Keratinocyte (primary cell): ENCODE measurements at places on chromosomes 1 and 21.

- no peaks in the 10 kb centered on the region for H3K27me3 ChIP-seq
- DNase-seq = no peak
- no peak overlapping the region for H3K4me3 ChIP-seq
- no peaks in the 10 kb centered on the region for H3K4me1 ChIP-seq
Measured at GRCh38 chr1:163980394-163980793, 578.6 kb upstream of the PBX1 start.

DNA sequence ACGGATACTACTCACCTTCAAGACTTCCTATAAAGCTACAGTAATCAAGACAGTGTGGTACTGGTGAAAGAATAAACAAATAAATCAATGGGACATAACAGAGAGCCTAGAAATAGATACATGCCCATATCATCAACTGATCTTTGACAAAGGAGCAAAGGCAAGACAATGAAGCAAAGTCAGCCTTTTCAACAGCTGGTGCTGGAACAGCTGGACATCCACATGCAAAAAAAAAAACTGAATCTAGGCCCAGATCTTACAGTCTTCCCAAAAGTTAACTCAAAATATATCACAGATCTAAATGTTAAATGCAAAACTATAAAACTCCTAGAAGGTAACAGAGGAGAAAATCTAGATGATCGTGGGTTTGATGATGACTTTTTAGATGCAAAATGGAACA lies 170.3 kb downstream of the MIS18A start:
- H3K36me3 ChIP-seq = no peaks in the 10 kb centered on the region
- H3K27me3 ChIP-seq = no peaks in the 10 kb centered on the region
- H3K4me1 ChIP-seq = no peaks in the 10 kb centered on the region
- no peak overlapping the region for H3K4me3 ChIP-seq
- no peak for DNase-seq

- no peaks in the 10 kb centered on the region for H3K36me3 ChIP-seq
- H3K27me3 ChIP-seq = no peaks in the 10 kb centered on the region
- no peak overlapping the region for H3K27ac ChIP-seq
- H3K4me3 ChIP-seq = no peak overlapping the region
- DNase-seq = no peak
Measured at GRCh38 chr1:220827445-220828178, 40.9 kb downstream of the MTARC1 start.

DNA sequence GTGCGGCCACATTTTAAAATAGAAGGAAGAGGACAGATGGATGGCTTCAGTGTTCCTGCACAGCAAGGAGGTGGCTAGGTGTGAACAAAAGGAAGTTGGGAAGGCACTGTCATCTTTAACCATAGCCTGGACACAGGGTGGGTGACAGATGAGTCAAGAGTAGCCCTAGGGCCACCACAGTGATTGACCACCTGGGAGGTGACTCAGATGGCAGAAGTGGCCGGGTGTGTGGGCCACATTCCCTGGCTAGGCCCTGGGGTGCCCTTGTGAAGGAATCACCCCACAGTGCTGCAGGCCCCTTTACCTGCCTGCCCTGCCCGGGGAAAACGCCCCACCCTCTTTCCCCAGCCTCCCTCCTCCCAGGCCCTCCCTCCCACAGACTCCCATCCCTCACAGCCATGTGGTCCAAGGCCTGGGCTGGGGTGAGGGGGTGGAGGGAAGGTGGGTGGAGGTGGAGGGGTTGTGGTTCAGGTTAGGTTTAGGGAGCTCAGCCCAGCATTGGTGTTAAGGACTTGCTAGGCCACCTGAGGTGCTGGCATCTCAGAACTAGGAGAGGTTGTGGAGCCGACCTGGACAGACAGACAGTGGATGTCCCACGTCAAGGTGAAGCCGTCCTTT lies 59.1 kb downstream of the SPSB1 start:
- H3K4me3 ChIP-seq = no peak overlapping the region
- H3K36me3 ChIP-seq = peaks cover 16% of the 10 kb centered on the region
- no peaks in the 10 kb centered on the region for H3K27me3 ChIP-seq
- no peak for DNase-seq
- no peak overlapping the region for H3K27ac ChIP-seq

DNA sequence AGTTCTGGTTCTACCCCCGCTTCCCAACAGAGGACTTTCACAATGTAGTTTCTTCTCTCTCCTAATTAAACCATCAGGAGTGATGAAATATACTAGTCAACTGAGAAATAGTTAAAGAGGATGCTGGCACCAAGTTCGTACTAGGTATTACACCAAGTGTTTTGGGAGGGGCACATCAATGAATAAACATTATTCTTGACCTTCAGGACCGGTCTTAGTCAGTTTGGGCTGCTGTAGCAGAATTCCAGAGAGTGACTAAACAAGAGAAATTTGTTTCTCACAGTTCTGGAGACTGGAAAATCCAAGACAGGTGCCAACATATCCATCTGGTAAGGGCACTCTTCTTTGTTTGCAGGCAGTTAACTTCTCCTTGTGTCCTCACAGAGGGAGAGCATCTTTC lies 103.8 kb downstream of the SPATA17 start:
- H3K27me3 ChIP-seq = no peaks in the 10 kb centered on the region
- DNase-seq = no peak
- no peaks in the 10 kb centered on the region for H3K36me3 ChIP-seq
- no peaks in the 10 kb centered on the region for H3K4me1 ChIP-seq

DNA sequence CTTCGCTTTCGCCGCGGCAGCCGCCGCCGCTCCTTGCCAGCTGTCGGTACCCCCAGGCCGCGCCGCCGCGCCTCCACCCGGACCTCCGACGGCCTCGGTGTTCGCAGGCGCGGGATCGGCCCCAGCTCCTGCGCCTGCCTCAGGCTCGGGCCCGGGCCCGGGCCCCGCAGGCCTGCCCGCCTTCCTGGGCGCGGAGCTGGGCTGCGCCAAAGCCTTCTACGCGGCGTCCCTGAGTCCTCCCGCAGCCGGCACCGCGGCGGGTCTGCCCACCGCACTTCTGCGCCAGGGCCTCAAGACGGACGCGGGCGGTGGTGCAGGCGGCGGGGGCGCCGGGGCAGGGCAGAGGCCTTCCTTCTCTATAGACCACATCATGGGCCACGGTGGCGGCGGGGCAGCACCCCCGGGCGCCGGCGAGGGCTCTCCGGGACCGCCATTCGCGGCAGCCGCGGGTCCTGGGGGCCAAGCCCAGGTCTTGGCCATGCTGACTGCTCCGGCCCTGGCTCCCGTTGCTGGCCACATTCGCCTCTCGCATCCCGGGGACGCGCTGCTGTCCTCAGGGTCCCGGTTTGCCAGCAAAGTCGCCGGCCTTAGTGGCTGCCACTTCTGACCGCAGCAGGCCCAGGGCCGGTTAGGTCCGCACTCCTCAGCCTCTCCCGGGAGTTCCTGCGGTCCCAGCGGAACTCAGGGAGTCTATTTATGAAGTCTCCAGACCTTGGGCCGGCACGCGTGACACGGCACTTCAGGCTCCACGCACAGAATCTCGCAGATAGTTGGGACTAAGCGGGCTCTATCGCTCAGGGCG lies 1.4 kb downstream of the FOXD2 start:
- H3K4me1 ChIP-seq = peaks cover 19% of the 10 kb centered on the region
- H3K27ac ChIP-seq = no peak overlapping the region
- H3K27me3 ChIP-seq = peaks cover 70% of the 10 kb centered on the region

DNA sequence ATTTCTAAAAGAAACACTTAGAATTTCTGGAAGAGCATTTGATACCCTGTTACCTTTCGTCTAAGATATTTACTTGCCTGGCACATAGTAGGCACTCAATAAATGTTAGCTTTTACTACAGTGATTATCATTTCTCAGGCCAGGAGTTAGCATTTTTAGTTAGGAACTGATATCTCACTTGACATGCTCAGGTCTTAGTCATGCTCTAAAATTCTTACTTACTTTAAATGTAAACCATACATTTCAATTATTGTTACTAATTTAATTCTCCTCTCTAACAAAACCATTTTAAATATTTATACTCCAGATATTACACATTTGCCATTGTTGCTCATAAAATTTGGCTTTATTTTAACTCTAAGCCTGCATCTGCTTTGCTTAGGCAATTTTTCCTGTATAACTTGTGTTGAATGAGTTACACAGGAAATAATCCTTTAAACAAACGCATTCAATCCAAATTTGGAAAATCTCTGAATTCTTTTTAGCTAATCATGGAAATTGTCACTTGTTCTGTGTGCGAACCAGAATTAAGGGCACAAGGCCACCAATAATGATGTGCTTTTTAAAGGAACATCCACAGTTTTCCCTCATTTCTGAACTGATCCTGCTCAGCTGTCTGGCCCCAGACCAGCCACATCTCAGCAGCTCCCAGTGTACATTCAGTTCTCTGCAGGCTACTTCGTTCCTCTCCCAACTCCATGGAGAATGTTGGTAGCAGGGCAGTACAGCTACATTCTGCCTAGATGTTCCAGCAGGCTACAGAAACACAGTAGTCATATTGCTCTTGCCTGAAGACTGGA lies 15.6 kb downstream of the NIBAN1 start:
- no peaks in the 10 kb centered on the region for H3K36me3 ChIP-seq
- no peak overlapping the region for H3K27ac ChIP-seq
- no peak for DNase-seq
- peaks cover 19% of the 10 kb centered on the region for H3K4me1 ChIP-seq
- no peaks in the 10 kb centered on the region for H3K27me3 ChIP-seq
- H3K4me3 ChIP-seq = no peak overlapping the region

DNA sequence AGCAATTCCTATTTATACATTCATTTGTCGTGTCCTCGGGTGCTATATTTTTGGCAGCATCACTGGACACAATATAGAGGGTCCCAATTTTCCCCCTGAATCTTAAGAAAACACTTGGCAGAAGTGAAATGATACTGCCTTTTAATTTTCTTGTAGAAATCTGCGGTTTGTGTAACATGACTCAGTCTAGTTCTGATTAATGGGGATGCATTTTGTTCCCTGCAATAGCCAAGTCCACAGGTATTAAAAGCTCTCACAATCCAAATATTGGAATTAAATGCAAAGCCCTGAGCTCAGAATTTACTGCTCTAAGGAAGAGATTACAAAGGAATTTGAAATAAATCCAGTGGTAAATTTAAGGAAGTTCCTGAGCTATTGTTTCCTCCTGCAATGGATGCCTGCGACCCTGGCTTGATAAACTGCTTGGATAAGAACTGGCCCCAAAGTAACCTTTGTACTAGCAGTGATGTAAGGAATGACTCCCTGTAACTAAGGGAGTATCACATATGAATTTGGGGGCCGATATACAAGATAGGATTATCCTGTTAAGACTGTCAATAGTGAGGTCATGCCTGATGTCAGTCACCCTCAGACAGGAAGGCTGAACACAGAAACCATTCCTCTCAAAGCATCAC lies 349.7 kb upstream of the C1orf87 start:
- no peaks in the 10 kb centered on the region for H3K27me3 ChIP-seq
- H3K36me3 ChIP-seq = no peaks in the 10 kb centered on the region
- H3K4me3 ChIP-seq = no peak overlapping the region
- no peak overlapping the region for H3K27ac ChIP-seq
- no peak for DNase-seq
- no peaks in the 10 kb centered on the region for H3K4me1 ChIP-seq

DNA sequence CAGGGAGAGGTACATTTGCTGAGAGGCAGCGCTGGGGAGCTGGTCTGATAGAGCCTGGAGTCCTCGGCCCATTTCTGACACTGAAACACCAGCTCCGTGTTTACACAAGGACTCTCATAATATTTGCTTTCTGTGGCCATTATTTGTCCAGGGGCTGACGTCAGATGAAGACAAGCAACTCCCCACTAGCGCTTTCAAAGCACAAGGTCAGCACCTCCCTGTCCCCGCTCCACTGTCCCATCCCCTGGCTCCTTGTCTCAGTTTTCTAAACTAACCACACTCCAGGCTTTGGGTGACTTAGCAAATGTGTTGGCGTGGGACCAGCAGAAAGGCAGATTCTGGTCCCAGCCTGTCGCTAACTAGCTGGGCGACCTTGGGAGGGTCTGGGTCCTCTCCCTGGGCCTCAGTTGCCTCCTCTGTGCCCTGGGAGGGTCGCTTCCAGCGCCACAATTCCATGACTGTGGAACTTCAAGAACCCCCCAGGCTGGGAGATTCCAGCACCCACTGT lies 37.4 kb upstream of the ZBTB40 start:
- H3K4me3 ChIP-seq = no peak overlapping the region

- H3K27me3 ChIP-seq = no peaks in the 10 kb centered on the region
- no peaks in the 10 kb centered on the region for H3K36me3 ChIP-seq
- H3K4me3 ChIP-seq = no peak overlapping the region
- no peaks in the 10 kb centered on the region for H3K4me1 ChIP-seq
- no peak overlapping the region for H3K27ac ChIP-seq
Measured at GRCh38 chr1:214008791-214009422, 21.1 kb downstream of the PROX1 start.

DNA sequence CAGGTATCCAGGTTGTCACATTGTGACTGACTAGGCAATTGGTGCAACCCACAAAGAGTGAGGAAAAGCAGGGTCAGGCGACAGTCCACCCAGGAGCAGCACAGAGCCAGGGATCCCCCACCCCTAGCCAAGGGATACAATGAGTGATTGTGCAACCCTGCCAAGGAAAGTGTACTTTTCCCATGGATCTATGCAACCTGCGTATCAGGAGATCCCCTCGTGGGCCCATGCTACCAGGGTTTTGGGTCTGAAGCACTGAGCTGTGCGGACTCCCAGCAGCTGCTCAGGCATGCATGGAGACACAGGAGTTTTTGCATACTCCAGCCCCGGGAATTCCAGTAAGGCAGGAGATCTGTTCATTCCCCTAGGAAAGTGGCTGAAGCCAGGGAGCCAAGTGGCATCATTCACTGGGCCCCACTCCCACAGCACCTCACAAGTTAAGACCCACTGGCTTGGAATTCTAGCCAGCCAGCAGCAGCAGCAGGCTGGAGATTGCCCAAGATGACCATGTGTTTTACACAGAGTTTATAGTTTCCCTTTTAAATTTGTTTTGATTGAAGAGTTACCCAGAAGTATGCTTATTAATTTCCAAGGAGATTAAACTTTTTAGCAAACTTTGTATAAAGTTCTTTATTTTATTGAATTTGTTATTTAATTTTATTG lies 136.0 kb downstream of the LTN1 start:
- H3K27me3 ChIP-seq = no peaks in the 10 kb centered on the region
- DNase-seq = no peak
- no peaks in the 10 kb centered on the region for H3K36me3 ChIP-seq
- no peaks in the 10 kb centered on the region for H3K4me1 ChIP-seq
- H3K4me3 ChIP-seq = no peak overlapping the region

DNA sequence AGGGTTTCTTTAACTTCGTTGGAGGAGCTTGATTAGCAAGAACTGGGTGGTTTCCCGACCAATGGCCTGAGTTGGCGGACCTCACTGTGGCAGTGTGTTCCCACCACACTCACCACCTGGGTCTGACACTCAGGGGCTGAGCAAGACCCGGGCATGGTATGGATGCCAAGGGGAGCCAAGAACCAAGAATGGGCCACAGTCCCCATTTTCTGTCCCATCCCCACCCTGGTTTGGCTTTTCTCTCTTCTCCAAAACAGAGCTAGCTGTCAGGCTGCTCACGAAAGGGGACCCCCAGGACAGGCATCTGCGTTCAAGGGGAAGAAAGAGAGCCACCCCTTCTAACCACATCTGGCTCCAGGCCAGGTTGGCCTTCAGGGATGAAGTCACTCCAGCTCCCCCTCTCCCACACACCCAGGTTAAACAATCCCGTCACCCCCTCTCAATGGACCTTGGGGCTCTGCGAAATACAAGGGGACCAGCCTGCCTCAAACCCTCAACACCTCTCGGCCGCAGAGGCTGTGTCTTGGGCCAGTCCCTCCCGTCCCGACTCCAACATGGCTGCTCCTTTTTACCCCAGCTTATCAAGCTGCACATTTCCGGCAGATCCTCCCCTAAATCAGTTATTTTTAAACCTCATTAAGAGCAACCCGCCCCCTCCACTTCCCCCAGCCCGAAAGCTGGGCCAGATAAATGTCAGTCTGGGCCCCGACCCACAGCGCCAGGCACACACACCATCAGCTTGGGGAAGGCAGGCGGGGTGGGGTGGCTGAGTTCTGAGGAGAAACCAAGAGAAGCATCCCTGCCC lies 3.4 kb downstream of the TAGLN2 start:
- H3K4me1 ChIP-seq = peaks cover 66% of the 10 kb centered on the region
- H3K36me3 ChIP-seq = peaks cover 38% of the 10 kb centered on the region
- H3K4me3 ChIP-seq = peak overlapping the region; percentile 92
- peak overlapping the region; percentile 98 for H3K27ac ChIP-seq
- DNase-seq = no peak
- H3K27me3 ChIP-seq = no peaks in the 10 kb centered on the region
